ENCODE measurements at places on chromosomes 7 and 10. TPM values are rescaled to one million over a fixed set of nuclear protein-coding genes. Genes with fewer than 3 reads are reported as not detected.

ATOH7 gene
- total RNA-seq: 0.15 TPM

IDI2 gene
- total RNA-seq: not detected

CTAGE15 gene
- not detected for total RNA-seq

CCDC172 gene
- total RNA-seq: not detected

ICA1 gene
- total RNA-seq: 1.6 TPM

DLX5 gene
- total RNA-seq: not detected

SLK gene
- 23.6 TPM for total RNA-seq

LDB1 gene
- 39.9 TPM for total RNA-seq

MCMBP gene
- total RNA-seq: 79.1 TPM

SKAP2 gene
- 12.5 TPM for total RNA-seq

MRPS24 gene
- 259 TPM for total RNA-seq

IFT22 gene
- total RNA-seq: 51.3 TPM

NEBL gene
- total RNA-seq: 7.1 TPM

STYXL1 gene
- 41.2 TPM for total RNA-seq

SFRP4 gene
- total RNA-seq: 5.0 TPM

OPN4 gene
- not detected for total RNA-seq

ASIC3 gene
- 11.7 TPM for total RNA-seq

DPCD gene
- total RNA-seq: 33.4 TPM

SORCS1 gene
- total RNA-seq: not detected

ZNF736 gene
- total RNA-seq: not detected

ANKRD30A gene
- 0.39 TPM for total RNA-seq

MYL10 gene
- not detected for total RNA-seq

MBL2 gene
- not detected for total RNA-seq

ZNF716 gene
- total RNA-seq: not detected

UFSP1 gene
- 6.4 TPM for total RNA-seq

CYP2C18 gene
- 0.07 TPM for total RNA-seq

NEUROD6 gene
- total RNA-seq: not detected

MACC1 gene
- total RNA-seq: not detected

GLCCI1 gene
- total RNA-seq: 0.80 TPM

AVPI1 gene
- 129 TPM for total RNA-seq

EPHB6 gene
- total RNA-seq: 0.50 TPM

Data from A549 treated with Mapracorat at 1 μM for 4 hours (cell line).